ENCODE measurements at places on chromosomes 2 and 18.

DNA sequence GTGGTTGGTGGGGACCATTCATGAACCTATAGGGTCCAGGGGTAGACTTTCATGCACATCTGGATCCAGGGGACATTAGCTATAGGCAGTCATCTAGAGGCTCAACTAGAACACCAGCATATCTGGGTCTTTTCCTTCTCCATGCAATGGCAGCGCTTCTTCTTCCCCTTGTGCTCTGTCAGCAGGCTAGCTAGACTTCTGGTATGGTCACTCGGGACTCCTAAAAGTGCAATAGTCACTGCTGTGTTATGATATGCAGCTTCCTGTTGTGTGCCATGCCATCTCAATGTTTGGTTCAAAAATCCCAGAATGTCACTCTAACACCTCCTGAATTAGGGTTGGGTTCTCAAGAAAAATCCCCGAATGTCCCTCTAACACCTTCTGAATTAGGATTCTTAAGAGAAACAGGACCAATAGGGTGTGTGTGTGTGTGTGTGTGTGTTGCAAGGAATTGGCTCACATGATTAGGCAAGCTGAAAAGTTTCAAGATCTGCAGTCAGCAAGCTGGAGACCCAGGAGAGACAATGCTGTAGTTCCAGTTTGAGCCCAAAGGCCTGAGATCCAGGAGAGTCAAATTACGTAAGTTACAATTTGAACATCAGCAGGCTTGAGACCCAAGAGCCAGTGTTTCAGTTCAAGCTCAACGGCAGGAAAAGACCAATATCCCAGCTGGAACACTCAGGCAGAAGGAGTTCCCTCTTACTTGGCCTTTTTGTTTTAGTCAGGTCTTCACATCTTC lies 97.1 kb upstream of the LTBP1 start:
- DNase-seq: no peak

DNA sequence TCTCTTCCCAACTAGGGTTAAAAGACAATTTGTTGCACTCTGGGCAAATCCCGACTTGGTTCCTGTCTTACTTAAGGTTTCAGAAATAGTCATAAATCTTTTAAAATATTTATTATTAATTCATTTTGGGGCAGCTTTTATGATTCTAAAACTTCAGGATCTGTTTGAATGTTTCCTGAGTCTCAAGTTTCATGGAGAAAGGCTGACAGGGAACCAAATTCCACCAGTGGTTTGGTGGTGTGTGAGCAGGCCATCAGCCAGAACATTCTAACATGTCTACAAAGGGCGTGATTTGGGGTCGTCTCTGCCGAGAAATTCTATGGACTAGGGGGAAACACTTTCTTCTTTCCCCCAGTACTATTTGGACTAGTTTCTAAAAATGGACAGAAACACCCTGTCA lies 366.4 kb downstream of the ZNF521 start:
- DNase-seq: no peak

DNA sequence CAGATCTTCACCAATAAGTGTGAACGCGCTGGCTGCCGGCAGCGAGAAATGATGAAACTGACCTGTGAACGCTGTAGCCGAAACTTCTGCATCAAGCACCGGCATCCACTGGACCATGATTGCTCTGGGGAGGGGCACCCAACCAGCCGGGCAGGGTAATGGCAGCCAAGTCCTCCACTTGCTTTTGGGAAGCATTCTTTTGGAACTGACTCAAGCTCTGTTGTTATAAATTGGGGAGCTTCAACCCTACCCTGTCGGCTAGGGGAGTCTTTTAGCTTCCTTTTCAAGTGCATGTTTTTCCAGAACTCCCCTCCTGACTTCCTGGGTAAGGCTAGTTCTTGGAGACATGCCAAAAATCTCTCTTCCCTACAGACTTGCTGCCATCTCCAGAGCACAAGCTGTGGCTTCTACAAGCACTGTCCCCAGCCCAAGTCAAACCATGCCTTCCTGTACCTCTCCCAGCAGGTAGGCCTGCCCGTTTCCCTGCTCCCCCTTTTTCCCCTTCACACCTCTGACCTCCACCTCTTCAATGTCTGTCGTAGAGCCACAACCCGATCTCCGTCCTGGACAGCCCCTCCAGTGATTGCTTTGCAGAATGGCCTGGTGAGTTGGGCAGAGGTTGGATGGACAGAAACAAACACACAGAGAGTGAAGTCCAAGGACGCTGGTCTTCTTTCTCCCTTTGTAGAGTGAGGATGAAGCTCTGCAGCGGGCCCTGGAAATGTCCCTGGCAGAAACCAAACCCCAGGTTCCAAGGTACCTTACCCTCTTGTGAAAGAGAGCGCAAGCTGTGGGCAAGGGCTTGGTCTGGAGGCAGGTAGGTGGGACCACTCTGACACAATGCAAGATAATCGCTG lies 1.5 kb downstream of the ZFAND2B start:
- DNase-seq: no peak

GRCh38 chr2:56183643-56184499 lies at the start of gene CCDC85A:
CCDC85A (plus strand) TSS chr2:56183990; CDS start chr2:56184625, 635 bp downstream.
- DNase-seq: peak; percentile 50

DNA sequence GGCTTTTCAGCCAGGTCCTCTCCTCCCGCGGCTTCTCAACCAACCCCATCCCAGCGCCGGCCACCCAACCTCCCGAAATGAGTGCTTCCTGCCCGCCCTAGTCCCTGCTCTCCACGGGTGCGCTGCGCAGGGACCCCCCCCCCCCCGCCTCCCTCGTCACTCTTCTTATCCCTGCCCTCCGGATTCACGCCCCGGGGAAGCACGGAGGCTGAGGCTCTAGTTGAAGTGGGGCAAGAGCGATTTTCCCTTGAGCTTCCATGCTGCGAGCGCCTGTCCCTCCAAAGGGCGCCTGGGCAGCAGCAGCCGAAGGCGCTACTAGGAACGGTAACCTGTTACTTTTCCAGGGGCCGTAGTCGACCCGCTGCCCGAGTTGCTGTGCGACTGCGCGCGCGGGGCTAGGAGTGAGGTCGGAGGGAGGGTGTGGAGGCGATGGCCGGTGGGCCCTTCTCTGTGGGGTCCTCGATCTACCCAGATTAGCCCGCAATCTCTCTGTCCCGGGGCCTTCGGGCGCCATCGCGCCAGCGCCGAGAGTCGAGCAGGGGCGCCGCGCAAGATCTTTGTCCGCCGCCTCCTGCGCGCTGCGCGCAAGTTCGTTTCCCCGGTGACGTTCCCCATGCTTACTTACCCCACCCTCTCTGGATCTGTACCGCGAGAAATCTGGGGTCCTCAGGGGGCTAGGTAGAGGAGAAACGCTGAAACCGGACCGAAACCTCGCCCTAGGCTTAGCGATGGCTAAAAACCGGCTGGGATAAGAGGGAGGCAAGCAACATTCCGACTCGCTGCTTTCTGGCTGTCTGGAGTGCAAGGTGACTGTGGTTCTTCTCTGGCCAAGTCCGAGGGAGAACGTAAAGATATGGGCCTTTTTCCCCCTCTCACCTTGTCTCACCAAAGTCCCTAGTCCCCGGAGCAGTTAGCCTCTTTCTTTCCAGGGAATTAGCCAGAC lies 677 bp downstream of the GAD1 start:
- DNase-seq: no peak

GRCh38 chr2:143939626-143940330 lies 580.1 kb downstream of the ZEB2 start:
- DNase-seq: no peak

DNA sequence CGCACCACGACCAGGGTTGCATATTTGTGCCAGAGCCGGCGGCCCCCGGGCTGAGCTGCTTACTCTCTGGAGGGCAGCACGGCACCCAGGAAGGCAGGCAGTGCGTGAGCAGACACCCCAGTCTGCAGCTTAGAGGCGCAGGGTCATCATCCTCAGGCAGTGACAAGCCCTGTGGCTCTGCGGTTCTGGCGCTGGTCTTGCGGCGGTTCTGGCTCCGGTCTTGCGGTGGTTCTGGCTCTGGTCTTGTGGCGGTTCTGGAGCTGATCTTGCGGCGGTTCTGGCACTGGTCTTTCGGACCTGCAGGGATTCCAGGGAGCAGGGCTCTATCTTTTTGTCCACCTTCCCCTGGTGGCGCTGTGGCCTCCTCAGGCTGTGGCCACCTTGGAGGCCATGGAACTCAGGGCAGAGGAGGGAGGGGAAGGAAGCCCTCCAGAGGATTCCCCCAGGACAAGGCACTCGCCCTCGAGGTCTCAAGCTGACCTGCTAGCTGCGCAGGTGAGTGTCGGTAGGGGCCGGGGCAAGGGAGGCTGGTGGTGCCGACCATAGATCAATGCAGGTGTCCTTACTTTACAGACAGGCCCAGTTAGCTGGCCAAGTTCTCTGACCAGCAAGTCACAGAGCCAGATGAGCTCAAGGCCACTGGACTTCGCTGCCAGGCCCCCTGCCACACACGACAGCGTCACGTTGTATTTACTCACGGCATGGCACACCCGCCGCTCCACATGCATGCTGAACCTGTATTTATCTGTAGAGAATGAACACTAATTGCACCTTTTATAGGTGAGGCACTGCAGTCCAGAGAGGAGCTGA lies 14.9 kb downstream of the ESPNL start:
- no peak for DNase-seq

DNA sequence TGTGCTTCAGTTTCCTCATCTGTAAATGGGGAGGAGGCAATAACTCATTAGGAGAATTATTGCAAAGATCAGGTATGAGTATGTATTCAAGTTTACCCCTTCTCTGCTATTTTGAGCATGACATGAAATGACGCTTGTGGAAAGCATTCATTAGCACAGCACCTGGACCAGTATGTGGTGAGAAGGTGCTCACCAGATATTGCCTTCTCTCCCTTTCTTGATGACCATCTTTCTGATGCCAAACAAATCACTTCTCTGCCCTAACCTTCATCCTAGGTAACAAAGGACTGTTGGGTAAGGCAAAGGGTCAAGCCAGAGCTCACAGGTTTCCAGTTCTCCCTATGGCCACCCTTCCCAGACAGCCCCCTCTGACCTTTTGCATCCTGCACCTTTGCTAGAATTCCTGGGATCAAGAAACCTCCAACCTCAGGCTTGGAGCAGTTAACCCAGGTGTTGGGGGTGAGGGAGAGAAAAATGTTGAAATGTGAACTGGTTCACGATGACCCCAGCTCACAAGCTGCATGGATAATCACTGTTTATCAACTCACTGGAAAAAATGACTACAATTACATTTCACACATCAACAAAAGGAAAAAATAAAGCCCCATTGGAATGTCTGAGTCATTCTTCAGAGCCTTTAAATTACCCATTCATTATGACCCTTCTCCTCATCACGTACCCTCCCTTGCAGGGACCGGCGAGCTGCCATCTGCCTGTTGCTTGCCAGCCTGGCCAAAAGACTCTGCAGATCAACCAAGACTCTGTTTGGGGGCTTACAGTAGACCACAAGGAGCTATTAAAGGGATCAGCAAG lies 41.6 kb downstream of the LBH start:
- DNase-seq: peak; percentile 20

GRCh38 chr18:79531386-79531785 lies 135.7 kb downstream of the NFATC1 start:
- DNase-seq: no peak

- no peak for DNase-seq
Measured at GRCh38 chr2:65061146-65061909, 5.1 kb downstream of the CEP68 start.

GRCh38 chr2:36373149-36373926 lies 17.8 kb downstream of the CRIM1 start:
- no peak for DNase-seq

DNA sequence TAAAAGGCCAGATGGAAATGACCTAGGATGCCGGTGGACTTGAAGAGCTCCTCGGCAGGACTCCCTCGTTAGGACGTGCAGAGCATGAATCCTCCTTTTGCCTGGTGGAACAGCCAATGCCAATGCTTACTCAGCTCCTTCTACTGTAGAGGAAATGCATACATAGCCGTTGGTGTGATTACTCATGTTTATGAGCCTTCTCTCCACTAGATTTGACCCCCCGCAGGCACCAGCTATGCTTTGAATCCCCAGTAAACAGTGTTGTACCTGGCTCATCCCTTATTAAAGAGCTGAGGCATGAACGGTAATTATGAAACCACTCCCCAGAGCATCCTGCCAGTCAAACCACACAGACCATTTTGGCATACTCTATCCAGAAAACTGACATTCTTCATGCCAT lies 172.8 kb downstream of the ANTXR1 start:
- no peak for DNase-seq

DNA sequence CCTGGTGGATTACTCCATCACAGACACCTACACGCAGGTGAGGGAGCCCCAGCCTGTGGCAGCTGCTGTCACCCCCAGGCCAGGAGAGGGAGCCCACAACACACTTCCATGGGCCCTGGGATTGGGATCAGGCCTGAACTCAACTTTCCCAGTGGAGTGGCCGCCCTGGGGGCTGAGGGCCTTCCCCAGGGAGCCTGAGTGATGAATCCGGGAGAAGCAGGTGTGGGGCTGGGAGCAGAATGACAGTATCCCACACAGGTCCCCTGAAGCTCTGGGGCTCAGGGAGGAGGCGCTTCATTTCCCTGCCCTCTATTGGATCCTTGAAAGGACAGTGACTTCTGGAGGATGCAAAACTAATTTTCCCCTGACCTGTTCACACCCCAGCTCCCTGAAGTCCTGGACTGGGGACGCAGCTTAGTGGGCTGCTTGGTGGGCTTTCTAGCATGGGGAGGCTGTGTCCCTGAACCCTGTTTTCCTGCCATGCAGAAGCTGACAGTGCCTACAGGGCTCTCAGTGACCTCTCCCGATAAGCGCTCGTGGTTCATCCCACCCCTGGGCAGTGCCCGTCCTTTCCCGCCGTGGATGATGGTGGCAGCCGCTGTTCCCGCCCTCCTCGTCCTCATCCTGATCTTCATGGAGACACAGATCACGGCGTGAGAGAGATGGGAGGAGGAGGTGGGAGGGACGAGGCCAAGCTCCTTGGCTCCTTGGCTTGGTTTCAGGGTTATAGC lies 11.0 kb downstream of the SLC4A3 start:
- DNase-seq: no peak

GRCh38 chr2:3981446-3981987 lies 278.1 kb downstream of the DCDC2C start:
- no peak for DNase-seq

DNA sequence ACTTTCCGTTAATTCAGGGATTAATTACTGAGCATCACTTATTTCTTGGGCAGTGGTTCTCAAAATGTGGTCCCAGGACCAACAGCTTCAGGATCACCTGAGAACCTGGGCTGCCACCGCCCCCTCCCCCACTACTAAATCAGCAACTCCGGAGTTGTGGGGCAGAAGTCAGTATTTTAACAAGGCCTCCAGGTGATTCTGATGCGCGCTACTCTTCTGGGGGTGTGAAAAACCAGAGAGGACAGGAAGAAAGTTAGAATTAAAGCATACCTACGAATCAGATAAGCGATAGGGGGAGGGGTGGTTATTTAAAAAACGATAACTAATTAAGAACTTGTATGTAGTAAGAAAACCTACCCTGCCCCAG lies 319 bp downstream of the ZSCAN30 start:
- no peak for DNase-seq

DNA sequence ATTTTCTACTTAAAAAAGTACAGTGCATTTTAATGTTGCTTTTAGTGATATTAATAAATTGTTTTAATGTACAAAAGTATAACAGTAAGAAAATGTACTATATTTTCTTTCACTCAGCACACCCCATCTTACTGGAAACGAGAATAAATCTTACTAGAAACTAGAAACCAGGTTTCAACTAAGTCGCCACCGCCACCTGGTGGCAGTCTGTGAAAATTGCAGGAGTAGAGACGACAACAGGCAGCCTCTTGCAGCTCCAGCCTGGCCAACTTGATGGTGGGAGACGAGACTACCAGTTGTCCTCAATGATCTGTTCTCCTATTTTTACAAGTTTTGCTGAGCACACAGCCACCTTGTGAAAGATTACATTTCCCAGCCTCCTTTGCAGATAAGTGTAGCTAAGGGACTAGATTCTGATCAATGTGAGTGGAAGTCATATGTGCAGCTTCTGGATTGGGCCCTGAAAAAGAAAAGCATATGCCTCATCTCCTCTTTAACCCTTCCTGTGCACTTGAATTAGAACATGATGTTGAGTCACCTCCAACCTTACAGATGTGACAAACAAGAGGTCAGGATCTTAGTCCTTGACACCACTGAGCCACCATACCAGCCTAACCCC lies 8.7 kb downstream of the OTOF start:
- peak; percentile 45 for DNase-seq
